ENCODE measurements at places on chromosomes 11 and 22.

GRCh38 chr11:61701242-61701886 lies 21.2 kb downstream of the DAGLA start:
- no peak overlapping the region for H3K4me3 ChIP-seq
- DNase-seq, result peak; percentile 53
- peaks cover 54% of the 10 kb centered on the region for H3K4me1 ChIP-seq
- no peaks in the 10 kb centered on the region for H3K36me3 ChIP-seq
- H3K27me3 ChIP-seq, result no peaks in the 10 kb centered on the region

- H3K27ac ChIP-seq, result no peak overlapping the region
- H3K4me1 ChIP-seq, result peaks cover 4% of the 10 kb centered on the region
- no peak overlapping the region for H3K4me3 ChIP-seq
- no peaks in the 10 kb centered on the region for H3K36me3 ChIP-seq
- no peaks in the 10 kb centered on the region for H3K27me3 ChIP-seq
Measured at GRCh38 chr22:43343670-43344519, 723 bp upstream of the SCUBE1 start.

- no peaks in the 10 kb centered on the region for H3K27me3 ChIP-seq
- no peak for DNase-seq
- H3K4me3 ChIP-seq, result no peak overlapping the region
- no peaks in the 10 kb centered on the region for H3K4me1 ChIP-seq
- H3K36me3 ChIP-seq, result no peaks in the 10 kb centered on the region
- H3K27ac ChIP-seq, result no peak overlapping the region
Measured at GRCh38 chr11:113446112-113446511, 29.1 kb downstream of the DRD2 start.

- H3K4me3 ChIP-seq, result no peak overlapping the region
- peaks cover 81% of the 10 kb centered on the region for H3K4me1 ChIP-seq
- DNase-seq, result peak; percentile 95
Measured at GRCh38 chr11:118921929-118922744, 3.6 kb downstream of the BCL9L start.

DNA sequence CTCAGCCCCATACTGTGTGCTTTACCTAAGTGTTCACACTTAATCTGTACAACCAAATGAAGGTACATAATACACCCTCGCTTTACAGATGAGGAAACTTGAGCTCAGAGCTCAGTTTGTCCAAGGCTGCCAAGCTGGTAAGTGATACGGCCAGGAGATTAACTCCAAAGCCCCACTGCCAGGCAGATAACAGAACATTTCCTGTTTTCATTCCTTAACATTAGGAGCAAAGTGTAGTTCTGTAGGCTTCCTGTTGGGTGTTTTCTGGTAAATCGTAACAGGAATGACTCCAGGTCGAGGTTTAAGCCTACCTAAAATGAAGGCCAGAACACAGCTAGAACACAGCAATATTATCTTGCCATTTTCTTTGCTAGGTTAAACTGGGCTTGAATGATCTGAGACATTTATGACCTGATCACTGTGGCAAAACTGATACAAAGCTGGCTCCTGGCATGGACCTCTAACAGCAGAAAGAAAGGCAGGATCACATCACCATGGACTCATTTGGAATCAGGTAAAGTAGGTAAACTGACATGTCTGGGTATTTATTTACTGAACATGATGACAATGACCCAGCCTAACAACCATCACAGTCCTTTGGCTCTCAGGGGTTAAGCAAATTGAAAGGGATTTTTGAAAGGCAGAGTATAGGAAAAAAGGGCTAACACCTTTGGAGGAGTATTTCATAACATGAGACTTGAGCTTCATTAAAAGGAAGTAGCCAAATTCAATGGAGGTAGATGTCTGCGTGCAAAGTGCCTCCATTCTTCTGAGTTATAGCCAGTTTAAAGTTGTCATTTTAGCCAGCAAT lies 3.9 kb upstream of the NUP50 start:
- H3K36me3 ChIP-seq, result no peaks in the 10 kb centered on the region
- DNase-seq, result peak; percentile 38
- H3K27ac ChIP-seq, result peak overlapping the region; percentile 83
- peaks cover 40% of the 10 kb centered on the region for H3K4me1 ChIP-seq
- H3K4me3 ChIP-seq, result no peak overlapping the region

DNA sequence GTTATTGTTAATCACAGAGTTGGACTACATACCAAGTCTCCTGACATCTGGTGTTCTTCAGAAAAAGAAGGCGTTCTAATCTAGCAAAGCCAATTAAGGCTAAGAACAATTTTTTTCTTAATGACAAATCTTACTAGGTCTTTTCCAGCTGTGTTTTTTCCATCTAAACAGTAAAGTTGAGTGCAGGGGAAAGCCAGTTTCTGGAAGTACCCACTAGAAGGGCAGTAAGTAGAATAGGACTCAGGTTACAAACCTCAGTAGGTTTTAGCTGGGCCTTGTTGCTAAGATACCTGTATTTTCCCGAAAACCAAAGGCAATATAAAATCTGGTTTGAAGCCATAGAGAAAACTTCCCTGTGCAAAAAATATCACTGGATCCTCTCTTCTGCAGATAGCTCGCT lies 351.9 kb downstream of the ETS1 start:
- no peaks in the 10 kb centered on the region for H3K27me3 ChIP-seq
- no peak overlapping the region for H3K4me3 ChIP-seq
- no peaks in the 10 kb centered on the region for H3K36me3 ChIP-seq
- H3K27ac ChIP-seq, result no peak overlapping the region
- no peak for DNase-seq

DNA sequence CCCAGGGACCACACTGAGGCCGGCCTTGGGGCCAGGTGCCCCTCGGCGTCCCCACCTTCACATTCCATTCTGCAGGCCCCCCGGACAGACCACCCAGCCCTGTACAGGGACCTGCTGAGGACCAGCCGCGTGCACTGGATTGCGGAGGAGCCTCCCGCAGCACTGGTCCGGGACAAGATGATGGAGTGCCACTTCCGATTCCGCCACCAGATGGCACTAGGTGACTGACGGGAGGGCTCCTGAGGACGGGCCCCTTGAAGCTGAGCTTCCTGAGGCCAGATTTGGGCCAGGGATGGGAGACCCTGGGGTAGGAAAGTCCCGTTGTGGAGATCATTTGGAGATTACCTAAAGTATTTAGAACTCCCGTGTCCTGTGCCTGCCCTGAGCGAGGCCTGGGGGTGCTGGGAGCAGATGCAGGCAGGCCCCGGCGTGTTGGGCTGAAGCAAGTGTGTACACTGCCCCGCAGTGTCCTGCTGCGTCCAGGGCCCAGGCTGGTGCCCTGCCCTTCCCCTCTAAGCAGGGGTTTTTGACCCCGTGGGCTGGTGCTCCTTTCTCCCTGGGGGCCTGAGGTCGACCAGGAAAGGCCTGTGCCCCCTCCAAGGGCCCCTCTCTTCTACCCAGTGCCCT lies 20.0 kb downstream of the TRMU start:
- H3K4me3 ChIP-seq, result no peak overlapping the region
- H3K4me1 ChIP-seq, result peaks cover 42% of the 10 kb centered on the region
- DNase-seq, result peak; percentile 65
- H3K36me3 ChIP-seq, result peaks cover 7% of the 10 kb centered on the region
- H3K27me3 ChIP-seq, result no peaks in the 10 kb centered on the region
- no peak overlapping the region for H3K27ac ChIP-seq

DNA sequence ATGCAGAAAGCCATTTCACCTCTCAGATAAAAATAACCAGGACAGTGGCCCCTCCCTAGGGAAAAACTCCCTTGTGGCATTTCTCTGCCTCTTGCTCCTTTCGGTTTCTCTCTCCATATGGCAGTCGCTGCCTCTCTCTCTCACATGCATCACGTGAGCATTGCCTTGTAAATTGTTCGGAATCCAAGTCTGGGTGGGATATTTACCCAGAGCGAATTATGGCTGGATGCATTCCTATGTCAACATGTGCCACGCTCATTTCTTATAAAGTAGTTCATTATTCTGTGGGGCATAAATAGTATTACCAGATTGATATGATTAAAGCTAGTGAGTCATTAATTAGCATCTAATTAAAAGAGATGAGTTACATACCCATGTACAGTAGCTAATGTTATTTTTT lies 392.9 kb downstream of the INSC start:
- no peak overlapping the region for H3K4me3 ChIP-seq
- H3K4me1 ChIP-seq, result no peaks in the 10 kb centered on the region
- no peaks in the 10 kb centered on the region for H3K36me3 ChIP-seq

DNA sequence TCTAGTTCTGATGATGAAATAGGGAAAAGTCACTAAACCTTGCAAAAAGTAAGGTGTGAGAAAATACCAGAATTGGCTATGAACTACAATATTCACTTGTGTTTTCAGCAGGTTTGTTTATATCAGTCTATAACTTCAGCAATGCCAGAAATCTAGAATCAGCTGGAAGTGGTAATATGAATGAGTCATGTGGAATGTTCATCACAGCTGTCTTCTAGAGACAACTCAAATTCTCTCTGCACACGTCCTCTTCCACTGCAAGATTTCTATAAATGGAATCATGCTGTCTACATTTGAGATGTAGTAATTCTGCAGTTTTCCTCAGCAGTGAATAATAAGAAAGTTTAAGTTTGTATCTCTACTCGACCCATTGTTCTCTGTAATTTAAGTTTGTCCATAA lies 89.9 kb downstream of the OR4A15 start:
- no peak for DNase-seq
- H3K4me3 ChIP-seq, result no peak overlapping the region
- no peaks in the 10 kb centered on the region for H3K36me3 ChIP-seq
- H3K27ac ChIP-seq, result no peak overlapping the region
- H3K27me3 ChIP-seq, result no peaks in the 10 kb centered on the region
- no peaks in the 10 kb centered on the region for H3K4me1 ChIP-seq

DNA sequence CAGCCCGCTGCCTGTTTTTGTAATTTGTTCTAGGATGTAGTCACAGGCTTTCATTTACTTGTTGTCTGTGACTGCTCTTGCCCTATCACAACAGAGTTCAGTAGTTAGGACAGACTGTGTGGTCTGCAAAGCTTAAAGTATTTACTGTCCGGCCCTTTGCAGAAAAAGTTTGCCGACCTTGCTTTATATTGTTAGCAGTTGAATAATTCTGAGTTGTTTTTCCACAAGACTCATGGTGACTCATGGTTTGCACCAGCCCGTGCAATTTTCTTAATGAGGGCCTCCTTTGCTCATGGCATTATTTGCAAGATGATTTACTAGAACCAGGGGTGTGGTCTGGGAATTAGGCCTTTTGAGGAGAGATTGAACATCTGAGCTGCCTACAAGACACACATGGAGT lies 110.6 kb downstream of the SCN3B start:
- no peaks in the 10 kb centered on the region for H3K36me3 ChIP-seq
- H3K4me1 ChIP-seq, result no peaks in the 10 kb centered on the region
- H3K27ac ChIP-seq, result no peak overlapping the region
- H3K27me3 ChIP-seq, result no peaks in the 10 kb centered on the region
- no peak for DNase-seq
- no peak overlapping the region for H3K4me3 ChIP-seq

DNA sequence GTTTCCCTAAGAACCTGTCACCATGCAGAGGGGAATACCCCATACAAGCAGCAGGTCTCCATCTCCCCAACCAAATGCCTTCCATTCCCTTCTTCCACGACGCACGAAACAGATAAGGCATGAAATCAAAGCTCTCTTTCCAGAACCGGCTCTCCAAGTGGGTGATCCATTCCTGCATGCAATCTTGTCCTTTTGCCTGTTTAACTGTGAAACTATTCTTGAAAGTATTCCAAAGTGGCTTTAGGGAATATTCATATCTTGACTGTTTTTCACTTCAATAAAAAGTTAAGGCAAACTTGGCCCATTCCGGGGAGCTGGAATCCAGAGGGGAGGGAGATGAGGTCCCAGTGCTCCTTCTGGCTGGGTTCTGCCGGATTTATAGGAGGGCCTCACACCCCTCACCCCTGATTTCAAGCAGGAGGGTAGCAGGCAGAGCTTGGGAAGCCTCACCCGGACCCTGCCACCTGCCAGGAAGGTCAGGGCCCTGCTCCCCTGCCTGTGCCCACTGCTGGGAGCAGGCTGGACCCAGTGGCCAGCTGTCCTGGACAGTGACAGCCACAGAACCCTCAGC lies 60.9 kb downstream of the SCGB1A1 start:
- H3K36me3 ChIP-seq, result no peaks in the 10 kb centered on the region
- H3K27ac ChIP-seq, result no peak overlapping the region
- no peak for DNase-seq
- H3K4me3 ChIP-seq, result no peak overlapping the region

DNA sequence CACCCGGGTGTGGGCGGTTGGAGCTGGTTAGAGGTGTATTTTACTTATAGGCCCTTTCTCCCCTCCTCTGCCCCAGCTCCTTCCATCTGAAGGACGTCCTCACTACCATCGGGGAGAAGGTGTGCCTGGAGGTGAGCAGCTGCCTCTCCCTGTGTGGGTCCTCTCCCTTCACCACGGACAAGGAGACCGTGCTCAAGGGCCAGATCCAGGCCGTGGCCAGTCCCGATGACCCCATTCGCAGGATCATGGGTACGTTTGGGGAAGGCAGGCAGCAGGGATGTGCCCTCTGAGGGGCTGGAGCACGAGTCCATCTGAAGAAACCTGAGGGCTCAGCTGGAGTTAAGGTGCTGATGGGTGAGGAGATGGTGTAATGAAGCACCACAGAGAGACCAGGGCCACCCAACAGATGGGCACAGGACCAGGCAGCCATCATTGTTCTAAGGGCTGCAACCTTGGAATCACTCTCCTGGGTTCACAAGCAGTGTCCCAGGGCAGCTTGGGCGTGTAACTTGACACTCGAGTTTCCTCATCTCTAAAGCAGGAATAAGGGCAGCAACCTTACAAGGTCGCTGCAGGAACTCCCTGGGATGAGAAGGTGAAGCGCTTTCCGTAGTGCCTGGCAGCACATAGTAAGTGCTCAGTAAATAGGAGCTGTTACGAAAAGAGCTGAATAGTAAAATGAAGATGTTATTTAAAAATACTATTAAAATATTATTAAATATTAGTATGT lies 29.4 kb downstream of the TCP11L1 start:
- no peak overlapping the region for H3K27ac ChIP-seq
- no peaks in the 10 kb centered on the region for H3K27me3 ChIP-seq
- no peaks in the 10 kb centered on the region for H3K4me1 ChIP-seq
- no peak overlapping the region for H3K4me3 ChIP-seq

GRCh38 chr11:65630215-65630614 lies 7.7 kb upstream of the SIPA1 start:
- no peak for DNase-seq
- peaks cover 41% of the 10 kb centered on the region for H3K36me3 ChIP-seq
- no peaks in the 10 kb centered on the region for H3K4me1 ChIP-seq
- H3K27me3 ChIP-seq, result no peaks in the 10 kb centered on the region
- H3K4me3 ChIP-seq, result no peak overlapping the region

GRCh38 chr11:9575260-9576240 lies 2.1 kb downstream of the WEE1 start:
- peak overlapping the region; percentile 99 for H3K27ac ChIP-seq
- no peaks in the 10 kb centered on the region for H3K36me3 ChIP-seq
- no peak overlapping the region for H3K4me3 ChIP-seq
- DNase-seq, result peak; percentile 70
- H3K27me3 ChIP-seq, result no peaks in the 10 kb centered on the region
- peaks cover 23% of the 10 kb centered on the region for H3K4me1 ChIP-seq

- H3K27ac ChIP-seq, result no peak overlapping the region
- H3K4me1 ChIP-seq, result no peaks in the 10 kb centered on the region
- H3K36me3 ChIP-seq, result no peaks in the 10 kb centered on the region
- H3K4me3 ChIP-seq, result no peak overlapping the region
- no peak for DNase-seq
- H3K27me3 ChIP-seq, result no peaks in the 10 kb centered on the region
Measured at GRCh38 chr11:132874638-132875037, 657.7 kb downstream of the OPCML start.

GRCh38 chr11:85750646-85751045 lies 60.3 kb downstream of the SYTL2 start:
- no peak overlapping the region for H3K27ac ChIP-seq
- H3K36me3 ChIP-seq, result no peaks in the 10 kb centered on the region
- H3K27me3 ChIP-seq, result no peaks in the 10 kb centered on the region
- H3K4me1 ChIP-seq, result peaks cover 10% of the 10 kb centered on the region
- no peak for DNase-seq

GRCh38 chr11:18798799-18799469 lies 7.3 kb upstream of the PTPN5 start:
- DNase-seq, result no peak
- H3K4me1 ChIP-seq, result peaks cover 9% of the 10 kb centered on the region
- H3K36me3 ChIP-seq, result no peaks in the 10 kb centered on the region
- no peaks in the 10 kb centered on the region for H3K27me3 ChIP-seq
